Stimulated activated CD4-positive, alpha-beta T cell treated with anti-CD3 and anti-CD28 coated beads, Interleukin-1b, Interleukin-23, amount 100 ng/mL, for 1 hour (primary cell): ENCODE measurements at places on chromosomes 1 and 21.

DNA sequence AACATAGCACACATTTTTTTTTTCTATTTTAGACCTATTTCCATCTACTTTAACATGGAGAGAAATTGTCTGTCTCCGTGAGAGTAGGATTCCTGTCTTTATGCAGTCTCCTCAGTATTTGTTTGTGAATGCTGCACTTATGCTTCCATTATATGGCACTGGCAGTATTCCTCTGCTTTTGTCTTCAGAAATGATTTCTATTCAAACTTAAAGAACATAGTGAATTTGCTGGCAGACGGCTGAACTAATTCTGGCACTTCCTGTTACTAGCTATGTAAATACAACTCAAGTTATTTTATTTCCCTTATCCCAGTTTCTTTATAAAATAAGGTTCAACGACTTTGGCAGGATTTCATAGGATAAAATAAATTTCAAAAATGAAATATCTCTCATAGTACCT is 45.3 kb downstream of the KCTD3 start:
- no peak for DNase-seq

GRCh38 chr1:106960412-106960811 is 96.1 kb upstream of the PRMT6 start:
- no peak for DNase-seq

DNA sequence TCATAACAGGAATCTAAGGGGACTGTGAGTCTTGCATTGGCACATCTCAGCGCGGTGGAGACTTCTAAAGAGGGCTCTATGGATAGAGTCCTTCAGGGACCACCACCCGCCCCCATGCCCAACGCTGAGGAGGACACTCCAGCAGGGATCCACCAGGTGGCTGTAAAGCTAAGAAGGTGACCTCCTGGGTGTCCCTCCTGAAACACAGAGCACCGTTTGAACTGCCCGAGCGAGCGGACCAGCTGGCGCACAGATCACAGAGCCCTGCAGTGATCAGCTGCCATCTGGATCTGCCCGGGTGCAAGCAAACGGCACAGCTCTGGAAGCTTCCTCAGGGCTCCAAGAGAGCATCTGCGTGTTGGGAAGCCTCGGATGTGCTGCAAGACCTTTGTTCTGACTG is 51.3 kb upstream of the LYST start:
- DNase-seq, result no peak

- no peak for DNase-seq
Measured at GRCh38 chr1:175665616-175666015, 77.8 kb downstream of the TNR start.

- DNase-seq, result no peak
Measured at GRCh38 chr1:67576474-67576873, 108.5 kb upstream of the GADD45A start.

GRCh38 chr1:53206735-53207379 is 10.2 kb downstream of the CPT2 start:
- DNase-seq, result no peak

GRCh38 chr1:216450227-216450626 is 27.0 kb upstream of the USH2A start:
- no peak for DNase-seq

DNA sequence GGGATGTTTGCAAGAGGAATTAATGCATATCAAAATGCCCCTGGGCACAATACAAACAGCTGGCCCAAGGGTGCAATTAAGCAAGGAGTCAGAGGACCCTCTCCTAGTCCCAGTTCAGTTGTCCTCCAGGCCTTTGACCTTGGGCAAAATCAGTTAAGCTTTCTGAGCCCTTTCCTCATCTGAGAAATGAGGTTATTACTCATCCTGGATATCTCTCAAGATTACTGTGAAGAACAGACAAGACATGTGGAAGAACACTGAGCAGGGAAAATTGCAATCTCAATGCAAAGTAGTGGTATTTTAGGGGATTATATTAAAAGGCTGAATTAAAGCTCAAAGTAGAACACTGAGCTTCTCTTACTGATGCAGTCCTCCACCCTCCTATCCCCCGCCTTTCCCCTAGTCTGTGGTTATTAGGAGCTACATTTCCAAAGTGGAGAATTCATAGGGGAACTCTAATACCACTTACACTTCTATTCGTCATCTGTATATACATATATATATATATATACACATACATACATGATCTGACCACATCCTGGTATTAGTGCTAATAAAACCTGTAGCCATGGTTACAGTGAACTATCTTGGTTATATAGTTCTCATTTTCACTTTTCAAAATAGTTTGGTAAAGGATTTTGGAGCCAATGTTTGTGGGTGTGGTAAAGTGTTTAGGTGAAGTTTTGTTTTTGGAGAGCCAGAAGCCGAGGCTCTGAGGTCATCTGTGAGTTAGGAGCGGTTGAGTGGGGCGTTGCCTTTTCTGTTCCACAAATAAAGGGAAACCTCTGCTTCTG is 18.1 kb downstream of the KIAA0040 start:
- DNase-seq, result no peak

GRCh38 chr1:239954836-239955235 is 136.8 kb upstream of the FMN2 start:
- DNase-seq, result no peak

GRCh38 chr1:166588741-166589140 is 250.5 kb upstream of the POGK start:
- no peak for DNase-seq

GRCh38 chr1:233005703-233006102 is 55.3 kb downstream of the NTPCR start:
- DNase-seq, result no peak

- DNase-seq, result no peak
Measured at GRCh38 chr1:43308635-43309404, 8.0 kb downstream of the TIE1 start.

DNA sequence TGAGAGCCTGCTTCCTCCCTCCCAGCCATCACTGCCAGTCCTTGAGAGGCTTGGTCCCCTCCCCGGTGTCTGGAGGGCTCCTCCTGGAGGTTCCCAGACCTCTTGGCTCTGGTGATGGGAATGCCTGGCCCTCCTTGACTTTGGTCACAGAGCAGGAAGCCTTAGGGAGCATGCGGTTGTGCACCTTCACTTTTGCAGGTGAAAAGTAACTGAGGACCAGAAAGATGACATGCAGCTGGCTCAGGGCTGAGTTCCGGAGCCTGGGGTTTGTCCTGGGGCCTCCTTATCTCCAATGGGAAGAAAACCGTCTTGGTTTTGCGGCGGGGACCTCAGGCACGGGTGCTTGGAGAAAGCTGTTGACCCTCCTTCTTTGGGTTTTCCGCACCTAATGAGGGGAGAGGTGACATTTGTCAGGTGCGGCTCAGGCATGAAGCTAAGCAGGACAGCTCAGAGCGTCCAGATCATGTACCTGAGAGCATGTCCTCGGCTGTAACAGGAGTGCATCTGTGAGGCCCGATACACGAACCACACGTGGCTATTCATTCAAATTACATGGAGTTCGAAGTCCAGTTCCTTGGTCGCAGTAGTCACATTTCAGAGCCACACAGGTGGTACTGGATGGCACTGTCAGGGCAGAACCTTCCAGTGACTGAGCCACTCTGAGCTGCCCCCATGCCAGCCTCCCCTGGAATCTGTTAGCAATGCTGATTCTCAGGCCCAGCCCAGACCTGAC is 608 bp upstream of the MX2 start:
- no peak for DNase-seq

- DNase-seq, result no peak
Measured at GRCh38 chr1:74830766-74831165, 97.8 kb downstream of the TYW3 start.

DNA sequence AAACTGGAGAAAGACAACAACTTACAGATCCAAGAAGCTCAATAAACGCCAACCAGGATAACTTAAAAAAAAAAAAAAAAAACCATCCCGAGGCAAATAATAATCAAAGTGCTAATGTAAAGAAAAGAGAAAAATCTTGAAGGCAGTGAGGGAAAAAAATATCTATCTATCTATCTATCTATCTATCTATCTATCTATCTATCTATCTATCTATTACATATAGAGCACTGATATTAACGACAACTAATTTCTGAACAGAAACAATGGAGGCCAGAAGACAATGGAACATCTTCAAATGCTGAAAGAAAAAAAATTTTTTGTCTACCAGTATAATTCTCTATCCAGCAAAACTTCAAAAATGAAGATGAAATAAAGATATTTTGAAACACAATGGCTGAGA is 18.0 kb downstream of the PACC1 start:
- DNase-seq, result no peak

DNA sequence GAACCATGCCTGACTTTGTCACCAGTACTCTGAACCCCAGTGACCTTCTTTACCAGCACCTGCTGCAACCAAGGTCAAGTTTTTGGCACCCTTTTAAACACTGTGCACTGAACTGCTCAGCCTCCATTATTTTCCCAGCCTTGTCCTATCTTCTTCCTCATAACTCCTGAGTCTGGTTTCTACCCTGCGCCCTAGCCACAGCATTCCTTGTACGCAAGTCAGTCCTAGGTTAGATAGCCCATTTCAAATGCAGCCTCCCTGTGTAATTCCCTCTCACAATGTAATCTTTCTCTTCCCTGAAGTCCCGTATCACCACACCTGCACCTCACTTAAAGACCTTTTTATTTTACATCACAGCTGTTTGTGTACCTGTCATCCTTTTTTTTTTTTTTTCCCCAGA is 37.2 kb downstream of the DNTTIP2 start:
- no peak for DNase-seq

DNA sequence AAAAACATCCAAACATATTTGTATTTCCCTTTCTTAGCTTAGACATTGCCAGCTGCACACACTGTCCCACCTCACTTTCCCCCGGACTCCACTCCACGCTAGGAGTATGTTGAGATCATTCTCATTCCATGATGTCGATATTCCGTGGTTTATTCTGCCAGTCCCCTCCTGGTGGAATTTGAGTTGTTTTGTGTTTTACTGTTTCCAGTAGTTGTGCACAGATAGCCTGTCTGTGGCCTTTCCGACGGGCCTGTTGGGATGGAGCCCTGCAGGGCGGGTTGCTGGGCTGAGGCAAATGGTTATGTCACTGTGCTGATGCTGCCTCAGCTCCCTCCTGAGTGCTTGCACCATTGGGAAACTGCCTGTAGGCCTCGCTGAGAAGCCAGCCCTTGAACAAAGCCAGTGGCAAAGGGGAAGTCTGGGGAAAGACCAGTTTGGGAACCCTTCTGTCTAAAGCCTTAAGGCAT is 12.8 kb downstream of the TRAPPC10 start:
- no peak for DNase-seq

DNA sequence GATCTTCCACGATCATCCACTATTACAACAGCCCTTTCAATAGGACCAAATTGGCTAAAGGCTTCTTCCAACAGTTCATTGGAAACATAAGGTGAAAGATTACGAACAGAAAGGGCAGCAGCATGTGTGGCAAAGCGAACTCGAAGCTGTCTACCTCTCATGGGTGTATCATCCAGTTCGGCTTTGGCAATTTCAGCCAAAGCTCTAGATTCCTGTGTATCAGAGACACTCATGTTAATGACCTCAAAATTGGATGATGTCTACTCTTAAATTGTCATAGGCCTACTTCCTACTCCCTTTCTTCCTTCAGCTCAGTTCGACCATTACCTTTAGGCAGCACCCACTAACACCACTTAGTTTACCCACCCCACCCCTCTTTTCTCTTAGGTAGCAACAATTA is 2.2 kb downstream of the SFPQ start:
- no peak for DNase-seq

DNA sequence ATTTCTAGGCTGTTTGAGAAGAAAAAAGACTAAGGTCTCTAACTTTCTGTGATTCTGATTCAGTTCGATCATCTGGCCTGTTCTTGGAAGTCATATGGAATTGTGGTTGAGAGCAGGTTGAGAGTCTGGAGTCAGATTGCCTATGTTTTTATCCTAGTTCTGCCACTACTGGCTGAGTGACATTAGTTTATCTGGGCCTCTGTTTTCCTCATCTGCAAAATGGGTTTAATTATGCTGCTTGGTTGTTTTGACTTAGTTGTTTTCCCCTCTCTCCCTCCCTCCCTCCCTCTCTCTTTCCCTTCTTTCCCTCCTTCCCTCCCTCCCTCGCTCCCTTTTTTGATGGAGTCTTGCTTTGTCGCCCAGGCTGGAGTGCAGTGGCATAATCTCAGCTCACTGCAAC is 6.2 kb downstream of the MACF1 start:
- DNase-seq, result no peak

DNA sequence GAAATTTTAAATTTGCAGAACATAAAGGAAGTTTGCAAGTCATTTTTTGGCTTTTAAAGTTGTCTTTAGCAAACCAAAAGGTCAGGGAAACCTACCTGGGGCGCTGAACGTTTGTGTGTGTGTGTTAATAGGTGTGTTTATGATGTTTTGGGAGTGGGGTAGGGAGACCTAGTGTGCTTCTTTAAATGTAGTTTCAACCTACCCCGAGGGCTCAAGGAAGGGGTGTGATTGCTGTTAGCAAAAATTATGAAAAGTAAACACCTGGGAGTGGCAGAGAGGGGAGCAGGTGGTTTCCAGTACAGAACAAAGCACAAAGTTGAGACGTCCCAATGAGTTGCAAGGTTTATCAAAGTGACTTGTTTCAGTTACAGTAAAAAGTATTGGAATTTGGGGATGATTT is 58.7 kb upstream of the WDR26 start:
- DNase-seq, result no peak

DNA sequence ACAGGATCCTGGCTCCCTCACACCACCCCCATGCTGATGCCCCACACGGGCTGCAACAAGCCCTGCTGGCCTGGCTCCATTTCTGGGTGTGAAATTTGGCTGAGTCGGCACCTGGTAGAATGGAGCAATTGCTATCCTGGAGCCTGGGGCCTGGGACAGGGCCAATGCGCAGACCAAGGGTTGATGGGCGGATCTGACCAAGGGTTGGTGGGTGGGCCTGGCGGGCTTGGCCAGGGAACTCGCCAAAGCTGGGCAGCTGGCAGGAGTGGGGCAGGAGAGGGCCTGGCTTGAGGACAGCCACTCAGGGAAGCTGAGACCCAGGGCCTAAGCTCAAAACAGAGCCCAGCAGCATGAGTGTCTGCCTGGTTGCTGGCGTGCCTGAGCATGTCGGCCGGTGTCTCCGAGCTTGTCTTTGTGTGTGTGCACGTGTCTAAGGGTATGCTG is 70.9 kb upstream of the POU3F1 start:
- DNase-seq, result no peak

DNA sequence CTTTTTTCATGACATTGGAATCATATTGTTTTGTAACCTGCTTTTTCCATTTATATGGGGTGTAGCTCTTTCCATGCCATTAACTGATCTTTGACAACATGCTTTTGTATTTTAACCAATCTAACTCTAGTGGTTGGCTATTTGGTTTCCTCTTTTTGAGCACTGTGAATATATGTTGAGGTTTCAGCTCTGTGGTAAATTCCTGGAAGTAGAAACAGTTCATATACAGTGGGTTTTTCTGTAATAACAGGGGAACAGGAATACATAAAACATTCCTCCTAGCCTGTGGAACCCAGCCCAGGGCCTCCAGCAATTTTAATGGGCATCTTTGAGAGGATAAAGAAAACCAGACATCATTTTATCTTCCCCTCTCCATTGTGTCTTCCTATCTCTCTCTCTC is 17.4 kb downstream of the AZIN2 start:
- DNase-seq, result no peak

DNA sequence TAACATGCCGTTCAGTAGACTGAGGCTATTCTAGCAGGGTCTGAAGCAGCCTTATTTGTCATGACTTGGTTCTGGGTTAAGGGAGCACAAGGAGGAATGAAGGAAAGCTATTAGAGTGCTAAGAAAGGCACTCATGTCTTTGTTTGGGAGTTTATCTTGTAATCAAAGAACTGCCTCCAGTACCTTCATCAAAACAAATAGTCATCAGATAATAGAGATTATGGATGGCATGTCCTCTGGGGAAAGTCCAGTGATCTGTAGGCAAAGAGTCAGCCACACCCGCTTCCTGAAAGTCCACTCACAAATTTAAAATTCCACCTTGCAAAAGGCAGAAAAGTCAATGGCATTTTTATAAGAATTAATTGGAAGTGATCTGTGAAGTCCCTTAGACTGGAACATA is 56.8 kb downstream of the ESRRG start:
- no peak for DNase-seq
